ENCODE measurements at places on chromosomes 2 and 18.

DNA sequence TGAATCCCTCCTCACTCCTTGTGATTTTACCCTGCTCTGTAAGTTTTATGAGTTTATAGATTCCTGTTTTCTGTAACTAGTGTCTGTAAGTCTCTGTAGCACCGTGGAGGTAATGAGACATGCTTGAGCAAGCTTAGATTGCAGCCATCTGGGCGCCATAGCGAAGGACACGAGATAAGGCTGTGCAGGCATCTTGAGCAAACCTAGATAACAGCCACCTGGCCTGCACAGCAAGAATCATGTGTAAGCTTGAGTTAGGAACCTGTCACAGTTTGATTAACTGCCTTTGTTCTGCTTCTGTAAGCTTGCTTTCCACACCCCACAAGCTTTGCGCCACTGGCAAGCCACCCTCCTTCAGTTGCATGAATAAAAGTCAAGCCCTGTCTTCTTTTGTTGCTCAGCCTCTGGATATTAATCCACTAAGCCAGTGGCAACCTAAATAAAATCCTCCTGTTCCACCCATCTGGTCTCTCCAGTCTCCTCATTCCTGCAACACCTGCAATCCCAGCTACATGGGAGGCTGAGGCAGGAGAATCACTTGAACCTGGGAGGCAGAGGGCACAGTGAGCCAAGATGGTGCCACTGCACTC, 270.6 kb upstream of the RGPD4 start:
- DNase-seq = no peak

DNA sequence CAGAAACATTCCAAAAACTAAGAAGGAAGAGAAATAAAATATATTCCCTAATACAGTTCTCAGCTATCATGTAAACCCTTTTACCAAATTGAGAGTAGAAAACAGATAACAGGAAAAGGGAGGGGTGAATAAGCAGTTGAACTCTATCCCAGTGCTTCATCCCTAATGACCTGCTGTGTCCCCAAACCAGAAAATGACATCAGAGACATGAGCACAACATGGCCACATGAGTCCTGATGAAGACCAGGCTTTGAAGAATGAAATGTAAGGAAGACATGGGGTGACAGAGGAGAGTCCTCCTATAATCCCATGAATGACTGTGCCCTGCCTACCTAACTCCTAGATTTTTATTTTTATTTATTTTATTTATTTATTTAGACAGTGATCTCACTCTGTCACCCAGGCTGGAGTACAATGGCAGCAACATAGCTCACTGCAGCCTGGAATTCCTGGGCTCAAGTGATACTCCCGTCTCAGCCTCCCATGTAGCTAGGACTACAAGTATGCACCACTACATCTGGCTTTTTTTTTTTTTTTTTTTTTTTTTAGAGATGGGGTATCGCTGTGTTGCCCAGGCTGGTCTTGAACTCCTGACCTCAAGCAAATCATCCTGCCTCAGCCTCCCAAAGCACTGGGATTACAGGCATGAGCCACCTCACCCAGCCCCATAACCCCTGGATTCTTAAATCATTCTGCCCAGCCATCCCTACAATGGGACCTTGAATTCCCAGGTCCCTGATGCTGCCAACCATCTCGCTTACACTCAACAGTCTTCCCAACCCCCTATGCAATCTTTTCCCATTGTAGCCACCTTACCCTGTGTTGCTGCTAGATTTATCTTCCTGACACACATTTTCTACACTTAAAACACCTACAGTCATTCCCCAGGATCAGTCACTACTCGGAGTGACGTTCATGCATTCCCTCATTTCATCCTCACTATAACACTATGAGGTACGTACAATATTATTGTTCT, 64.5 kb downstream of the ANKRD44 start:
- DNase-seq = no peak

GRCh38 chr2:222883420-222883819, 22.6 kb downstream of the ACSL3 start:
- no peak for DNase-seq

DNA sequence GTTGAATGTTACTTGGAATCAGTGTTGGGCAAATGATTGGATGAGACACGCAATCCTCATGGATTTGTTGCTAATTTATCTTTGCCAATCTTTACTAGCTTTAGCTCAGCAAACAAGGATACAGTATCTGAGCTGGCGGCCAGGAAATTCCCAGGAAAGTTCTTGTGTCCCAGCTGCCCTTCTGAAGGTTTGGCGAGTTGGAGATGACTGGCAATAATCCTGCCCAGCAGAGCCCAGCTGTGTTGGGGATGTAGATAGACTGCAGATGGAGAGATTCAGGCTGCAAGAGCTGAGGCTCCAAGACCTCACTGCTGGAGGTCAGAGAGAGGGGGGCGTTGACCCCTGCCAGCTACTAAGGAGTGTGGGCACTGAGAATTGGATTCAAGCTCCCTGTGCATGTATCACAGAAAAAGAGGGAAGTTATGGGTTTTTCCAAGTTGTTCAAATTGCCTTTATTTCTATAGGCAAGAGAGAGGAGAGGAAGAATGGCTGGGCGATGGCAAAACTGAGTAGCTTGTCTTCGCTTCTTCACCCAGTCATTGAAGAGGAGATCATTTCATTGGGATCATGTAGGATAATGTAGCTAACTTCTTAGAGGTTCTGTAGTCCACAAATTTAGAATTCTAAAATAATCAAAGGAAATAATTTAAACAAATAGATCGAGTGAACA, 506.8 kb upstream of the LRATD1 start:
- no peak for DNase-seq

DNA sequence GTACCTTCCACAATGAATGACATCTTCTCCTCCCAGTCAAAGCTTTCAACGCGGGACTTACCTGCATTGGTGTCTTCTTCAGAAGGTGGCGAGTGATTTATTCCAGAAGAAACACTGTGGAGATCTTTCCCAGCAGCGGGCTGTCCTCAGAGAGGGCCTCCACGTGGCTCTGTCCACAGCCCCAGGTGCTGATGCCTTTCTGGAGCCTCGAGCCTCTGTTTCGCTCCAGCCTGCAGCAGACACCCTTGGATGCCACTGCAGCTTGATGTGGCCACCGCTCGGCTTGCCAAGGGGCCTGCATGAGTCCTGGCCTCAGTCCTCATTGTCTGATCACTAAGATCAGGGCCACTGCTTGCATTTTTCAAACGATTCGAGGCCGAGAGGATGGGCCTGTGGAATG, 46.6 kb upstream of the GALR1 start:
- DNase-seq = no peak

DNA sequence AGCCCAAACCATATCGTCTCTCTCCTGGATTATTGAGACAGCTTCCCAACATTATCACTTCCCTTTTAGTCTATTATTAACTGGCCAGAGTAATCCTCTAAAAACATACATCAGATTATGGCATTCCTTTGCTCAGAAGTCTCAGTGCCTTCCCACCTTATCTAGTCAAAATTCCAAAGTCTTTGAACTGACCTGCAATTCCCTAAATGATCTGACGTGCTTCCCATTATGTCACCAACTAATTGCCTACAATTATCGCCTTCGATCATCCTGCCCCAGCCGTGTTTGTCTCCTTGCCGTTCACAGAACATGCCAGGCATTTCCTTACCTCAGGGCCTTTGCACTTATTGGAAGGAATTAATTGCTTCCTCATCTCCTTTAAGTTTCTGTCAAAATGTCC, 332.4 kb downstream of the IRS1 start:
- no peak for DNase-seq

DNA sequence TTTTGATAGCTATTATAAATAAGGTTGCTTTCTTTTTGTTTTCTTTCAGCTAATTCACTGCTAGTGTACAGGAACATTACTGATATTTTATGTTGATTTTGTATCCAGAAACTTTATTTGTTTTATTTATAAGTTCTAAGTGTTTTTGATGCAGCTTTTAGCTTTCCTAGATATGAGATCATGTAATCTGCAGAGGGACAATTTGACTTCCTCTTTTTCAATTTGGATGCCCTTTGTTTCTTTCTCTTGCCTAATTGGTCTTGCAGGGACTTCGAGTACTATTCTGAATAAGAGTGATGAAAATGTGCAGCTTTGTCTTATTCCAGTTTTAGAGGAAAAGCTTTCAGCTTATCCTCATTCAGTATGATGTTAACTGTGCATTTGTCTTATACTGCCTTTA, 643.4 kb upstream of the CDH2 start:
- DNase-seq = no peak

GRCh38 chr2:207549145-207549544, 19.4 kb downstream of the CREB1 start:
- no peak for DNase-seq

DNA sequence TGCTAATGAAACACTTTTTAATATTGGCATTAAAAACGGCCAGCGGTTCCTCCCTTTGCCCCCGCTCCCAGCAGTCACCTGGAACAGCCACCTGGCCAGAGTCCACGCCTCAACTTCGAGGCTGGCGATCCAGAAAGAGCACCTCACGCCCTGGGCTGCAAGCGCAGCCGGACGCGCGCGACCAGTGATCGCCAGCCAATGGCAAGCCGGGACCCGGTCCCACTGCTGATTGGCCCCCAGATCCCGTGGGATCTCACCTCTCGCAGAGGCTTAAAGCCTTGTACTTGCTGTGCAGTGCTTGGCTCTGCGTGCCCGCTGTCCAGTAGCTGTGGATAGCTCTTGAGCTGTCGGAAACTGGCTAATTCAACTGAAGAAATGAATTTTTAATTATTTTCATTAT, 4.1 kb upstream of the RBM45 start:
- DNase-seq = no peak

GRCh38 chr2:133780099-133780996, 212.1 kb upstream of the NCKAP5 start:
- DNase-seq = peak; percentile 4

- no peak for DNase-seq
These were observed 174.4 kb downstream of the RPIA start for GRCh38 chr2:88865801-88866371.

DNA sequence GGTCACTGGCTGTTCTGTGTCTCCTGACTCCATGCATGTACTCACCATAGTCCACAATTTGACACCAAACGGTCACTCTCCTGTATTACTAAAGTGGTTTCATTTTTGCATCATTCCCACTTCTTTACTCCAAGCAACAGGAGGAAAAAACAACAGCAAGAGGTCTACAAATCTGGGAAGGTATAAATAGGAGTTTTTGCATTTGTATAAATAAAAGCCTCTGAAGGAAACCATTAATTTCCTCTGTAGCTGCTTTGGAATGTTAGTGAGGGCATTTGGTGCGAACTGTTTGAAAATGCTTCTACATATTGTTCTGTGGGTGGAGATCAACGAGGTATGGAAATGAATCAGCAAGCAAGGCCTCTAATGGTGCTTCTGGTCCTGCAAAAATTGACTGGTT, 148.5 kb upstream of the DLX2 start:
- no peak for DNase-seq

DNA sequence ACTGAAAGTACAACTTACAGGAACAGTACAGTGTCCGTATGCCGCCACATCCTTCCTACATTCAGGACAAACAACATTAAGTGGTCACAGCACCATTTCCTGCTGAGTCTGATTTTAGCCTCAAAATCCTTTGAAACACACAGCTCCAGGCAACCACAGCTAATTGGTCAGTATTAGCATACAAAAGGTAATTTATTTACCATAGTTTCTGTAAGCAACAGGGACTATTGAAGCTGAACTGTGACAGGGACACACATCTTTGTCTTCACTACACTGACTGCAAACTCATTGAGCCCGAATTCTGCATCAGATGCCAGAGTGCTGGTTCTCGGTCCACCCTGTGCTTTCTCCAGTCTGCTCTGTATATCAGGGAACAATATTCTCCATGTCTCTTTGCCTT, 151.8 kb downstream of the ST6GAL2 start:
- no peak for DNase-seq

DNA sequence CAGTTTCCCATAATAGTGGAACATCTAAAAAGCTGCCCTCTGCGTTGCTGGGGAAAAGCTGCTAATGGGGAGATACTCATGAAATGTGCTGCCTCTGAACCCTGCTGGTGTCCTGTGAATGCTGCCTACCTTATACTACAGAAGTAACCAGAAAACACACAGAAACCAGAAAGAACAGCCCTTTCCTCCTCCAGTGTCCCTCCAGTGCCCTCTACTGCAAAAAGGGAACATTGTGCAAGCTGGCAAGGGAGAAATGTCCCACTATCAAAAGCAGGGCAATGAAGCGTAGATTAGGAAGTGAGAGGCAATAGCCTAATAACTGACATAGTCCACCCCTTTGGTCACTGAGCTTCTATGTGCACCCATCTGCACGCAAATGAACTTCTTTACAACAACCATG, 162.7 kb upstream of the ETAA1 start:
- DNase-seq = no peak

GRCh38 chr2:146642066-146642465, 1202.8 kb upstream of the ACVR2A start:
- no peak for DNase-seq

DNA sequence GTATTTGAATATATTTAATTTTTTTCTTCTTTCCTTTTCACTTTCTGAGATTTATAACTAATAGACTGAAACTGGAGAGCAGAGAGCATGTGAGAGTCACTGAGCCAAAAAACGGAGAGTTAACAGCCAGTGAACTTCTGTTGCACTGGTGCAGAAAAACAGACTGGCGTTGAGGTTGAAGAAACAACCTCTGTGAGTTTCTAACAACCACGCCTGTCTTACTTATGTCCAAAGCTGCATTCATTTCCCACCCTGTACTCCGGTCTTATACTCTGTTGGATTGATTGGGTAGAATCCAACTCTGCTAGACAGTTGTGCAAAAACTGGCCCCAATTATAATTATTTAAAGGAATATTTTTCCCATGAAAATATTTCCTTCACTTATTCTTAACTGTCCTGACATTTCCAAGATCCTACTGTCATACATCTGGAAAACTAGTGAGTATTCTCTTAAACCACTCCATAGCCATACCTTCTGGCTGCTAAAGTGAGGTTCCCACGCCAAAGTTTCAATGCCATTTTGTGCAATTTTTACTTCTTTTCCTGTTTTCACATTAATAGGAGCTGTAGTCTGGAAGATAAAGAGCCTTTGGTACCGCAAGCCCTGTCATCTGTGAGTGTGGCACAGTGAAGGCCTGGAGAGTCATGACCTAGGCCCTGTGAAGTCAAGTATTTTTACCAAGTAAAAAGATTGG, 9.4 kb downstream of the CYP1B1 start:
- DNase-seq = no peak

DNA sequence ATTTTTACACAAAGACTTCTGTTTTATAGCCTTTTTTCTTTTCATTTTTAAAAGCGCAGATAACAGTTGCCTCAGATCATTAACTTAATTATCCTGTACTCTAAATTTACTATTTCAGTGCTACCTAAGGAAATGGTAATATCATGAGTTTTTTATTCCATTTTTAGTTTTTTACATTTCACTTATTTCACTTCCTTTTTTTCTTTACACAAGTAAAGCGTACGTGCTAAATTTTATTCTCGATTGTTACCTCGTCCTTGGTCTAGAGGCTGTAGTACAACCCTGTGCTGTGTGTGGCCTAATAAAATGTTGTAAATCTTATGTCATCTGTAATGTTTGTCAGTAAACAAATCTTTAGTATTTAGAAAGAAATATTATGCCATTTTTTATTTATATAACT, 49.2 kb downstream of the CRIM1 start:
- DNase-seq = no peak

- no peak for DNase-seq
These were observed 642.7 kb downstream of the ARHGAP15 start for GRCh38 chr2:143771939-143772338.
